ENCODE measurements at places on chromosomes 11 and 22.

DNA sequence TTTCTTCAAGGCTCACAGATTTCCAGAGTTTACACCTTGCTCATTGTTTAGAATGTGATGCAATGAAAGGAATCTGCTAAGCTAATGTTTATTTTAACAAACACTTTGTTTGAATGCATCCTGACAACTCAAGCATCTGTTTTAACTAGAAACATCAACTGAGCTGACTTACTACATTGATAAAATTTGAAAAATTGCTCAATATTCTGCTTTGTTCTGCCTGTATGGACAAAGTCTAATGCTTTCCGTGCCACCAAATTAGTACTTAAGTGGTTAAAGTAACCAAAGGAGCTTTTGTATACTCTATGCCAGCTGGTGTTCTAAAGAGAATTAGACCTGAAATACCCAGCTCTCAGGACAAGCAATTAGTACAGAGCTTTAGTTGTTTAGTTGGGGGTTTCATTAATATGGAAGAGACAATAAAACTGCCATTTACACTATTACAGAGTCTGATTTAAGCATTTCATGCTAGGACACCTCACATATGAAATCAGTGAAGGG lies 105.2 kb downstream of the MAML2 start:
- no peak for DNase-seq

- no peak for DNase-seq
Measured at GRCh38 chr11:67120456-67120855, 1.4 kb downstream of the KDM2A start.

DNA sequence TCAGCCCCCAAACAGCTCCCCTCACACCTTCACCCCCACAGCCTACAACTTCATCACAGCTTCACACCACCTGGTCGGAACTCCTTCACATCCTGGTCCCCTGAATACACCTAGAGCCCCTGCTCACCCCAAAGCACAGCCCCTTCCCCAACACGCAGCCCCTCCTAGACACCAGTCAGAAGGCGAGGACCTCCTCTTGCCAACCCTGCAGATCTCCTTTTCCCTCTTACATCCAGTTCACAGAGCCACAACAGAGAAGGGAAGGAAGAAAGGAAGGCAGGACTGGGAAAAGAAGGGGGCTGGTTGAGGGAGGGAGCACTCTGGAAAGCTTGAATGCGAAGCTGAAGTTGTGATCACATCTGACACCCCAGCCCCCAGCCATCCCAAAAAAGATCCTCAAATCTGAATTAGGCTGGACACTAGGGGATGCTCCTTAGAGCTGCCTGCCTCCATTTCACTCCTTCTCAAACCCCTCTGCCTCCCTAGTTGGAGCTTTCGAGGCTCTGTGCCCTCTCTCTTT lies 629 bp downstream of the CCKBR start:
- DNase-seq, result no peak

GRCh38 chr11:76805206-76805913 lies 22.2 kb downstream of the TSKU start:
- no peak for DNase-seq

DNA sequence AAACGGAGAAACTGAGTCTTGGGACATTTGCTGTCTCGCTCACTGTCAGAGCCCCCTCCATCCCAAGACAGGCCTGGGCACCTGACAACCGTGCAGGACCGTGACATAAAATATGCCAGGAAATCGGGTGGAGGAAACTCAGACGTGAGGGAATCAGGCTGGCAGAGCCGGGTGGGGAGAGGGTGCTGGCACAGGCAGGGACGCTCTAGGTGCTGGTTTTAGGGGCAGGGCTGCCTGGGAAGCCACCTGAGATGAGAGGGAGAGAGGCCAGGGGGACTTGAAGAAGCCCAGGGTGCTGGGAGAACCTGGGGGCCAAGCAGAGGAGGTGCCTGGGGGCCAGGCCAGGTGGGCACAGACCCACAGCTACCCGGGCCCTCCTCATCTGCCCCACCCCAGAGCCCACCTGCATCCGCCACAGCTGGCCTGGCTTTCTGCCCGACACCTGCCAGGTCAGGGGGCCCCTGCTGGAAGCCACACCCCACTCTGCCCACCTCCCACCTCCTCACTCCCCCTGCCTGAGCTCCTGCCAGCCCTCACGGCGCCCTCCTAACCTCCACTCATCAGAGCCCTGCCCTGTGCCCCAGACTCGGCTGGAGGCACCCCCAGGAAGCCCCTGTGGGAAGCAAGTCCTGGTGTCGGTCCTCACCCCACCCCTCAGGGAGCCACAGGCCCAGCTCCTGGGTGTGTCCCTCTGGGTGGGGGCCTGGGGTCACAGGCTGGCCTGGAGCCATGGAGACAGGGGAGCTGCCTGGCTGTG lies 27.3 kb upstream of the MUC5AC start:
- no peak for DNase-seq

- DNase-seq, result no peak
Measured at GRCh38 chr11:61343792-61344745, 11.0 kb downstream of the TKFC start.

GRCh38 chr11:102972853-102973252 lies 17.3 kb upstream of the MMP13 start:
- no peak for DNase-seq

DNA sequence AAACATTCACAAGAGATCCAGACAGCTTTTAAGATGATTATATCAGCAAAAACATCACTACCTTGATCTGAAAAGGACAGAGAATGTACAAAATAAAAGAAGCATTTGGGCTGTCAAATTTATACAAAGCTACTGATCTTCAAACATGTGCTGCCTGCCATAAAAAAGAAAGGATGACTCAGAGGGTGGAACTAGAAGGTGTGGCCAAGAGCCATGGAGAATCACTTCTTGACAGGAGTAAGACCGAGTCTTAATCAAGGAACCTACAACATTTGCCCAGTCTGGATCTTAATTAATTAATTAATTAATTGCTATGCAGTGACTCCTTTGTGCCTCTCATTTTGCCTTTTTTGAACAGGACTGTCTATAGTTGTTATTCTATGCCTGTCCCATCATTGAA lies 33.2 kb downstream of the C11orf96 start:
- no peak for DNase-seq

DNA sequence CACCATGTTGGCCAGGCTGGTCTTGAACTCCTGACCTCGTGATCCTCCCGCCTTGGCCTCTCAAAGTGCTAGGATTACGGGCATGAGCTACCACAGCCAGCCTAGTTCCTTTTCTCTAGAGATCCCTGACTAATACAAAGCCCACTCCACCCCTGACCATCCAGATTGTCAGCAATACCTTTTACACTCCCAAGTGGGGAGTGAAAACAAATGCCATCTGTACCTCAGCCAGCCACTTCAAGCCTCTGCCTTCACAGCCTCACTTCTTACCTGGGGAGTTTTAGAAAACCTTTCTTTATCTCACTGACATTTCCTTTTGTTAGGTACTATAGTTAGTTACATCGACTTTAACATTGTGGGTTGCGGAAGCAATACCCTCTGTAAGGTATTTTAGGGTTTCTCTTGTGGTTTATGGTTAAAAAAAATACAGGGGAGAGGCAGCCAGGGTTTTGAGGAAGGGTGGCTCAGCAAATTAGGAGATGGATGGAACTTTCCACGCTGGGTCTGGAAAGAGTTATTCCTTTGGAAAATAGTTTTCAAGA lies 8.9 kb downstream of the TOM1 start:
- peak; percentile 23 for DNase-seq

DNA sequence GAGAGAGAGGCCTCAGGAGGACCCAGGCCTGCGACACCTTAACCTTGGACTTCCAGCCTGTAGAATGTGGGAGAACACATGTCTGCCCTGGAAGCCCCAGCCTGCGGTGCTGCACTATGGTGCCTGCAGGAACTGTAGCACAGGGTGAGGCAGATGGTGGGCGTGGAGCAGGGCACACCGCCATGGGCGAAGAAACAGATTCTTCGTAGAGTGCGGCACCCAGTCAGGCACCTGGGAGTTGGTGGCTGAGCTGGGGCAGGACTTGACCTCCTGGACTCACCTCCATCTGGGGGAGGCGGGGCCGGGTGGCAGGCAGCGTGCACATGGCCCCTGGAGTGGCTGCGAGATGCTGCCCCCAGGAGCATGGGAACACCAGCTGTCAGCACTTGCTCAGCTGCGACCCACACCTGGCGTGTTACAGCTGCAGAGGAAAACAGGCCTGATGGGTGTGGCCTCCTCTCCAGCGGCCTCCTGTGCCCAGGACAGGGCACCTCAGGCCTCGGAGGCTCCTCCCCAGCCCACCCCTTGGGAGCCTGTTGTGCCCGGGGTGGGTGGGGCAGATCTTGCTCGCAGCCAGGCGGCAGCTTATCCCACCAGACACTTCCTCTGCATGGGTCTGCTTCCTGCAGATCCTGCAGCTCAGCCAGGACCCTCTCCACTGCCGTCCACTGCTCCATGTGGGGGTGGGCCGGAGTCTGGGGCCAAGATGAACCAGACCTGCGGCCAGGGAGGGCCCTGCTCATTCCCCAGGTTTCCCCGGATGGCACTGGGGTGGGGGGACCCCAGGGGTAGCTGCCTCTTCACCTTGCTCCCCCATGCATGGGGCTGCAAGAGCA lies 80.4 kb downstream of the MYEOV start:
- no peak for DNase-seq

DNA sequence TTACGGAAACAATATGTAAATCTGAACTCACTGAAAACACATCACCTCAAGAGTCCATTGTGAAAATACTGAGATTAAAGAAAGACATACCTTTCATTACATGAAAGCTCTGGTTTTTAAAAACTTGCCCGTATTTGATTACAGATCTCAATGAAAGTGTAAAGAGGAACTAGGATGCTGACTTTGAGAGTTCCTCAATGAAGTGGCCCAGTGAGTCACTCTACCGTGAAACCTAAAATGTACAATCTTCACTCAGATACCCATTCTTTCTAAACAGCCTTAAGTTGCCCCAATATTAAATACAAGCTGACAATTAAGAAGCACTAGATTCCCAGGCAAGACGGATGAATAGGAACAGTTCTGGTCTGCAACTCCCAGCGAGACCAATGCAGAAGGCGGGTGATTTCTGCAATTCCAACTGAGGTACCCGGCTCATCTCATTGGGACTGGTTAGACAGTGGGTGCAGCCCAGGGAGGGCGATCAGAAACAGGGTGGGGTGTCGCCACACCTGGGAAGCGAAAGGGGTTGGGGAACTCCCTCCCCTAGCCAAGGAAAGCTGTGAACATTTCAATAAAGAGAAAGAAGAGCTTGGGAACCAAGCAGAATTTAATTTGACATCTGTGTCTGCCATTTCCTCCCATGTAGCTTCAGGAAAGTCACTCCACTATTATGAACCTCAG lies 33.8 kb upstream of the OR9G4 start:
- DNase-seq, result no peak

DNA sequence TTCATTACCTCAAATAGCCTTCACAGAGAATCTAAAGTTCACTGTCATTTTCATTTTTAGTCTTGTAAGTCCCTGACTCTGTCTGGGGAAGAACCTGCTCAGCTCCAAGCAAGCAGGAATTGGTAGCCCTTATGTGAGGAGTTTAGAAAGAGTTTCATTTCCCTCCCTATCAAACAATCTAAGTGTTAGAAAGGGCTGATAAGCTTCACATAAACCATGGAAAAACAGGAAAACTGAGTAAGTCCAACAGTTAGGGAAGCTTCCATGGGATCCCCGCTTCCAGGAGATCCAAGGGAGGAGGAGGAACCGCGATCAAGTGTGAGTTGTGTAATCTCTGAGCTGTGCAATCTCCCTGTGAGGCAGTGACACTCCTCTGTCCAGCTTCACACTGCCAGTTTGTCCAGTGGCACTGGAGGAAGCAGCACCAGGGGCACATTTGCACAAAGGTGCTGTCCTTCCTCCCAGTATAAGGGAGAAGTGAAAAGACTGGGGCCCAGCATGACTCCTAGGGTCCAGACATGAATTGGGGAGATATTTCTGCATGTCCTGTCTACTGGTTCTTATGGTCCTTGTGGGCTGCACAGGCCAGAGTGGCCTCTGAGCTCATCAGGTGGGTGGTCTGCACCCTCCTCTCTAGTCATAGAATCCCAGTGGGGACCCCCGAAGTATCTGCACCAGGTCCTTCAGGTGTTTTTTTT lies 4.3 kb downstream of the PRAME start:
- no peak for DNase-seq

DNA sequence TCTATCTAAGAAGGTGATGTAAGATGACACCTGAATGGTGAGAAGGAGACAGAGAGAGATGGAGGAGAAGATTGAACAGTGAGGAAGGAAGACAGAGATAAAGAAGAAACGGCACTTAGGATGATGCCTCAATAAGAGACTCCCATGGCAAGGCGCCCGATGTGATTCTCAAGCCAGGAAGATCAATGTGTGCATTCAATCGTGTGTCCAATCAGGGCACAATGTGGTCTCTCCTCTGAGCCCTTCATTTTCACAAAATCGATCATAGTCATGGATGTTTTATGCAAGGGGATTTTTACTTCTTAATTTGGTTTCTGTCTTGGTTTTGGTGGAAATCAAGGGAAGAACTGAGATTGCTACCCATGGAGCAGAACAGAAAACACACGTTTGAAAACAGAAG lies 19.9 kb upstream of the TMPRSS13 start:
- no peak for DNase-seq

DNA sequence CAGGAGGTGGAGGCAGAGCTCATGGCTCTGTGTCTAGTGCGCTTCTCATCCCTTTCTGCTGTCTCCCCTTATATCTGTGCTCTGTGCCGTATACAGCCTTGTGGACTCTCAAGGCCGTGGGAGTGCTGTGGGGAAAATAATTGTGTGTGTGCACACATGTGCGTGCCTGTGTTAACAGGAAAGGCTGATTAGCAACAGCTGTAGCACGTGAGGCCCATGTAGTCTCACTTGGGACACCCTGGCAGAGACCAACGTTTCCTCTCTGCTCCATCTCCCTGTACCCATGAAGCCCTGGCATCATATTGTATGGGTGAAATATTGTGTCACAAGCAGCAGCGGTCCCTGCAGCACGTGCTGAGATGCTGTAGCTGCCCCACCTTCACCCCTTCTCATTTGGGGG lies 109.3 kb downstream of the LRRC32 start:
- DNase-seq, result no peak
